ENCODE measurements at places on chromosomes 5 and 9. TPM values are rescaled to one million over a fixed set of nuclear protein-coding genes. Genes with fewer than 3 reads are reported as not detected.

The MEIKIN gene
- not detected for total RNA-seq

The TIMD4 gene
- total RNA-seq, result 1.6 TPM

The GABBR2 gene
- total RNA-seq, result 0.13 TPM

The JMY gene
- total RNA-seq, result 2.2 TPM

The RMRP gene
- total RNA-seq, result 8.1 TPM

The SNCAIP gene
- total RNA-seq, result not detected

The ACOT12 gene
- total RNA-seq, result not detected

The HACD4 gene
- total RNA-seq, result 1.1 TPM

The SGCD gene
- total RNA-seq, result 4.1 TPM

The KIF4B gene
- total RNA-seq, result not detected

The NKD2 gene
- 22.6 TPM for total RNA-seq

The MARCOL gene
- total RNA-seq, result not detected

The ZDHHC11B gene
- 1.5 TPM for total RNA-seq

The LCNL1 gene
- 0.10 TPM for total RNA-seq

The RPL7A gene
- total RNA-seq, result 3,324 TPM

The ZBED3 gene
- total RNA-seq, result 4.8 TPM

The PDE8B gene
- total RNA-seq, result 1.4 TPM

The WHRN gene
- 5.0 TPM for total RNA-seq

The PCDHGB7 gene
- 0.10 TPM for total RNA-seq

The AK8 gene
- 1.1 TPM for total RNA-seq

The PLPP7 gene
- not detected for total RNA-seq

The DMGDH gene
- total RNA-seq, result not detected

The C5orf34 gene
- 5.1 TPM for total RNA-seq

The GABRA6 gene
- not detected for total RNA-seq

The BHMT2 gene
- not detected for total RNA-seq

The GPR21 gene
- not detected for total RNA-seq

The PROB1 gene
- total RNA-seq, result 0.20 TPM

The ARHGEF28 gene
- 11.5 TPM for total RNA-seq

The ABO gene
- not detected for total RNA-seq

The ALDH1B1 gene
- total RNA-seq, result 53.7 TPM

The RETREG1 gene
- total RNA-seq, result 3.3 TPM

The WNT8A gene
- total RNA-seq, result not detected

The GRXCR2 gene
- not detected for total RNA-seq

The PCDHB10 gene
- total RNA-seq, result not detected

The BAG1 gene
- 121 TPM for total RNA-seq

The PPP2R2B gene
- total RNA-seq, result 0.12 TPM

The FBP1 gene
- total RNA-seq, result not detected

The CCNJL gene
- 10.0 TPM for total RNA-seq

The GADD45G gene
- 0.51 TPM for total RNA-seq

The LRRC14B gene
- not detected for total RNA-seq

The CDK5RAP2 gene
- 27.6 TPM for total RNA-seq

The SAPCD2 gene
- total RNA-seq, result 23.9 TPM

The CCL27 gene
- not detected for total RNA-seq

The IL7R gene
- total RNA-seq, result 0.46 TPM

The FRMPD1 gene
- total RNA-seq, result 0.10 TPM

The INSL4 gene
- 15.8 TPM for total RNA-seq

The C5orf58 gene
- not detected for total RNA-seq

The TRPM3 gene
- total RNA-seq, result not detected

The OGN gene
- not detected for total RNA-seq

The ZNF608 gene
- total RNA-seq, result 0.86 TPM
